ENCODE measurements at places on chromosomes 5 and 9. TPM values are rescaled to one million over a fixed set of nuclear protein-coding genes. Genes with fewer than 3 reads are reported as not detected.

DNA sequence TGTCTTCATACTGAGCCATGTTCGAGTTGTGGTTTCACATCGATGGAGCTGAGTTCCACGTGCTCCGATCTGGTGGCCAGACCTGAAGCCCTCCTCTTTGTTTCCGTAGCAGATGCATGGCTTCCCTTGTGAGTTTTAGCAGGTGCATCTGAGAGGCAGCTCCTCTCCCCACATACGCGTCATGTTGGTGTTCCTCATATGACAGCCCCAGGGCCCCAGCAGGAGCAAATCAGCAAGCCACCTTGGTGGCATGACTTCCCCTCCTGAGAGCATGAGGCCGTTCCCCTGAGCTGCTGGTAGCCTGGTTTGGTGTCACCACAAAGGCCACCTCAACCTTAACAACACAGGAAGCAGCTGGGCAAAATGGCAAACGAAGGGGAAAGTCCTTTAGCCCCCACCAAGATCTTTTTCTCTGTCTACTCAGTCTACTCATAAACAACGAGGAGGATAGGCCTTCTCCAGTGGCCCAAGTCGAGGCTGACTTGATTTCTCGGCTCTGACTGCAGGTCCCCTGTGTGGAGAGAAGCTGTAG is 5.9 kb downstream of the CYFIP2 start:
- H3K36me3 ChIP-seq, result no peaks in the 10 kb centered on the region
- no peaks in the 10 kb centered on the region for H3K27me3 ChIP-seq
- H3K4me1 ChIP-seq, result peaks cover 4% of the 10 kb centered on the region
- H3K4me3 ChIP-seq, result no peak overlapping the region
- H3K27ac ChIP-seq, result no peak overlapping the region

The LIFR gene
- 56.8 TPM for total RNA-seq

GRCh38 chr5:65341835-65342234 is 139.9 kb downstream of the ADAMTS6 start:
- no peaks in the 10 kb centered on the region for H3K36me3 ChIP-seq
- H3K27me3 ChIP-seq, result no peaks in the 10 kb centered on the region
- no peak overlapping the region for H3K27ac ChIP-seq
- no peaks in the 10 kb centered on the region for H3K4me1 ChIP-seq
- DNase-seq, result no peak

DNA sequence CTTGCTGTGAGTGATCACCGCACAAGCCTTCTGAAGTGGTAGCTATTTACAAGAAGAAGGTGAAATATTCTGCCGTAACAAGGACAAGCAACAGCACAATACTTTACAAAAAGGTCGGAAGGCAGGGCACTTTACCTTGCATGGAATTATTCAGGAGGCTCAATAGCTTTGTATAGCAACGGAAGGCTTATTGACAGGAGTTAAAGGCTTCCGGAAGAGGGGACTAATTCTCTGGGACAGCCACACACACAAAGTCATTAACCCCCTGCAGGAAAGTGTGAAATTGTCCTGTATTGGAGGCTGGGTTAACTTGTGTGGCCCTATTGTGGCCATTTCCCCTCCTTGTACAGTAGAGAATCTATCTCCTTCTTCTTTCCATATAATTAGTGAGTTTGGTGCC is 199.3 kb upstream of the SEMA6A start:
- H3K27me3 ChIP-seq, result no peaks in the 10 kb centered on the region
- no peak overlapping the region for H3K4me3 ChIP-seq
- no peak for DNase-seq
- H3K4me1 ChIP-seq, result no peaks in the 10 kb centered on the region
- no peaks in the 10 kb centered on the region for H3K36me3 ChIP-seq

DNA sequence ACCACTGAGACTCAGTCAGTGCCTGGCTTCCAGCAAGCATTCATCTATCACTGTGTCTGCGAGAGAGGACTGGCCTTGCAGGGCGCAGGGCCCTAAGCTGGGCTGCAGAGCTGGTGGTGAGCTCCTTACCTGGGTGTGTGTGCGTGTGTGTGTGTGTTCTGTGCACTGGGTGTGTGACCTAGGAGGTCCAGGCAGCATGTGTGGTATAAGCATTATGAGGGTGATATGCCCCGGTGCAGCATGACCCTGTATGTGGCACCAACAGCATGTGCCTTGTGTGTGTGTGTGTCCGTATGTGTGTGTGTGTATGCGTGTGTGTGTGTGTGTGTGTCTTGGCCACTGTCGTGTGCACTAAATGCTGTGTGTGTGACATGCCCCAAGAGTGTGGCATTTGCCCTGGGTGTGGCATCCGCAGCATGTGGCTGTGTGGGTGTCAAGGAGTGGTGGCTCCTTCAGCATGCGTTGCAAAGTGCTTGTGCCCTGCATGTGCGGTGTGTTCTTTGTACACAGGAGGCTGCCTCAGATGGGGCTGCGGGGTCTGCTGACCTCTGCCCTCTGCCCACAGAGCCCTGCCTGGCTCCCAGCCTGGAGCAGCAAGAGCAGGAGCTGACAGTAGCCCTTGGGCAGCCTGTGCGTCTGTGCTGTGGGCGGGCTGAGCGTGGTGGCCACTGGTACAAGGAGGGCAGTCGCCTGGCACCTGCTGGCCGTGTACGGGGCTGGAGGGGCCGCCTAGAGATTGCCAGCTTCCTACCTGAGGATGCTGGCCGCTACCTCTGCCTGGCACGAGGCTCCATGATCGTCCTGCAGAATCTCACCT is 3.3 kb downstream of the FGFR4 start:
- H3K4me3 ChIP-seq, result no peak overlapping the region
- H3K4me1 ChIP-seq, result peaks cover 39% of the 10 kb centered on the region
- H3K27me3 ChIP-seq, result no peaks in the 10 kb centered on the region

DNA sequence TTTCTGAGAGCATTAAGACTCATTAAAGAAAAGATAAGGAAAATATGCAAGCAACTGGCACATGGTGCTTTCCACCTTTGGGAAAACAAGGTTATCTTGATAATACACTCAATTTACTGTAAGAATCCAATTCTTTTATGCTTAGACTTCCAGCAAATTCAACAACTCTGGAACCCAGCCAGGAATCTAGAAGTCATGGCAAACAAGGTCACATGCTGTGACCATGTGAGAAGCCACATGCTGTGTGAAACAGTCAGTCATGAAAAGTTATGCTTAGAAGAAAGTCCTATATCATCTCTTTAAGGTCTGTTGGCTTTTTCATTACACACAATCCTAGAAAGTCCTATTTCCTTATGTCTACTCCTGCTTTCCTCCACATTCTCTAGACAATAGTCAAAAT is 581.8 kb upstream of the C9orf72 start:
- no peaks in the 10 kb centered on the region for H3K36me3 ChIP-seq
- no peaks in the 10 kb centered on the region for H3K4me1 ChIP-seq
- H3K27ac ChIP-seq, result no peak overlapping the region
- DNase-seq, result peak; percentile 45
- H3K4me3 ChIP-seq, result no peak overlapping the region

- no peak overlapping the region for H3K4me3 ChIP-seq
- H3K27ac ChIP-seq, result no peak overlapping the region
- DNase-seq, result no peak
- H3K4me1 ChIP-seq, result no peaks in the 10 kb centered on the region
- no peaks in the 10 kb centered on the region for H3K36me3 ChIP-seq
Measured at GRCh38 chr5:106849266-106849665, 821.5 kb downstream of the EFNA5 start.

DNA sequence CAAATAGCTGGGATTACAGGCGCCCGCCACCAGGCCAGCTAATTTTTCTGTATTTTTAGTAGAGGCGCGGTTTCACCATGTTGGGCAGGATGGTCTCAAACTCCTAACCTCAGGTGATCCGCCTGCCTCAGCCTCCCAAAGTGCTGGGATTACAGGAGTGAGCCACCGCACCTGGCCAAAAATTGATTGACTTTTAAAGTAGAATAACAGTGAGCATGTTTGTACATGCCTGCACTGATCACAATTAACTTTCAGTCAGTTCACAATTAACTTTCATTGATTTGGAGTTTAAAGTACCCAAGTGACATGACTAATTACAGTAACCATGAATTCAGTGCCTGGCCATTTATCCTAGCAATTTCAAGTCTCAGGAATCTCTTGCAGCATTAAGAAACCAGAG is 61.3 kb downstream of the ANKH start:
- H3K27ac ChIP-seq, result peak overlapping the region; percentile 73
- no peaks in the 10 kb centered on the region for H3K4me1 ChIP-seq
- no peaks in the 10 kb centered on the region for H3K36me3 ChIP-seq
- DNase-seq, result no peak
- no peak overlapping the region for H3K4me3 ChIP-seq

GRCh38 chr5:124630767-124631704 is 115.4 kb downstream of the ZNF608 start:
- H3K36me3 ChIP-seq, result no peaks in the 10 kb centered on the region
- peaks cover 12% of the 10 kb centered on the region for H3K4me1 ChIP-seq
- no peak for DNase-seq
- no peak overlapping the region for H3K27ac ChIP-seq
- no peaks in the 10 kb centered on the region for H3K27me3 ChIP-seq
- H3K4me3 ChIP-seq, result no peak overlapping the region

The PCDHB8 gene
- 1.0 TPM for total RNA-seq

Data from adrenal gland (tissue), 19 donors.